Stimulated activated CD4-positive, alpha-beta T cell treated with anti-CD3 and anti-CD28 coated beads, Interleukin-15, amount 100 ng/mL, for 1 hour (primary cell): ENCODE measurements at places on chromosomes 6 and 20.

DNA sequence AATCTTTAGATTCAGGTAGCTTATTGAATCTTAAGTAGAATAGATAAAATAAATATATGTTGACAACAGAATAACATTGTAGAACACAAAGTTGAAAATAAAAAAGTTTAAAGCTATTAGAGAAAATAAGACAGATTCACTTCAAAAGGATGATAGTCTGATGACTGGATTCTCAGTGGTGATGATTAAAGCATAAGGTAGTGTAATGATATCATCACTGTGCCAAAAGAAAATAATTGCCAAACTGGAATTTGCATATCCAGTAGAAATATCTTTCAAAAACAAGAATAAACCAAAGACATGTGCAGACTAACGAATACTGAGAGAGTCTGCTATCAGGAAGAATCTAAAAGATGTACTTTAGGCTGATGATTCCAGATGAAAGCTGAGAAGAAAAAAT is 30.2 kb downstream of the ENPP1 start:
- DNase-seq, result no peak

GRCh38 chr6:163726037-163726695 is 311.6 kb downstream of the QKI start:
- no peak for DNase-seq

DNA sequence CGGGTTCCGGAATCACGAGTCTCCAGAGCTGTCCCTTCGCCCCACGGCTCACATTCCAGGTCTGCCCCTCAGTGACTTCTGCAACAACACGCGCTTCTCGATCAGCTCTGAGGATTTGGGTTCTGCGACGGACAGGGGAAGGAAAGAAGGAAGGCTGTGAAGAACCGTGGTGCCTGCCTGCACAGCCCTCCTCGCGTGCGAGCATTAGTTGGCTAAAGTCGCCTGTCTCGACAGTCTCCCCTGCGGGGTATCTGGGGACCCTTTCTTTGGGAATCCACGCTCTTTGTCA is 23.1 kb downstream of the VPS52 start:
- DNase-seq, result no peak

GRCh38 chr20:10618611-10619245 is 55.1 kb downstream of the JAG1 start:
- DNase-seq, result no peak

DNA sequence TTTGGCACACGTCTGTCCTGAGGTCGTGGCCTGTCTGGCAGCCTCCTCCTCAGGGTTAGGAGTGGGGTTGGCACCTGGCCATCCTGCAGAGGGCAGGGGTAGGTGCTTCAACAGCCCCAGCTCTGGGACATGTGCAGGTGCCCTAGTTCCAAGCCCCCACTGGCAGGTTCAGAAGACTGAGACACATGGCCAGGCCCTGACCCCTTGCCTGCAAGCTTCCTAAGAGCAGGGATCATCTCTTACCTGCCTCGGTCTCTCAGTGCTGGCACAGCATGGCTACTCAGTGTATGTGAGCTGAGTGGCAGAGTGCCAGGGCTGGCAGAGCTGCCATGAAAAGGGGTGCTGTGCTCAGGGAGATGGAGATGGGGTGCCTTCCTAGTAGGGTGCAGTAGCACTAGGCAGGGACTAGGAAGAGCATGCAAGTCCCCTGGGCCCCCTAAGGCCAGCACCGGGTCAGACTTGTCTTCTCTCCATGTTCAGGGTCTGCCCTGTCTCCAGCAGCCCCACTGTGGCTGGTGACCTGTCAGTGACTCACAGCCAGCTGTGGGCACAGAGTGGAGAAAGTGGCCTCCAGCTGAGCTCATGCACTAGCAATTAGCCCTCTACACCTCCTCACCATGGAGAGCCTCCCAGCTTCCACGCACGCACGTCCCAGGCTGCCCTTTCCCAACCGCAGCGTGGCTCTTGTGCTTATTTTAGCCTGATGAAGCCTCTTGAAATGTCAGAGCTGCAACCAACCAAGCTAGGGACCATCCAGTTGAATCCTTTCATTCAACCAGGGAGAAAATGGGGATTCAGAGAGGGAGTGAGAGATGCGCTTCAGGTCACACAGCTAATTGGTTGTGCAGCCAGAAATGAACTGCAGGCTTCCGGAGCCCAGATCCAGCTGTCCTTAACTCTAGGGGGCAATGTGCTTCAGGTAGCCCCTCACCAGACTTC is 116.6 kb downstream of the MRPL14 start:
- no peak for DNase-seq

- no peak for DNase-seq
These were observed 22.0 kb upstream of the BMP5 start for GRCh38 chr6:55897346-55897745.

DNA sequence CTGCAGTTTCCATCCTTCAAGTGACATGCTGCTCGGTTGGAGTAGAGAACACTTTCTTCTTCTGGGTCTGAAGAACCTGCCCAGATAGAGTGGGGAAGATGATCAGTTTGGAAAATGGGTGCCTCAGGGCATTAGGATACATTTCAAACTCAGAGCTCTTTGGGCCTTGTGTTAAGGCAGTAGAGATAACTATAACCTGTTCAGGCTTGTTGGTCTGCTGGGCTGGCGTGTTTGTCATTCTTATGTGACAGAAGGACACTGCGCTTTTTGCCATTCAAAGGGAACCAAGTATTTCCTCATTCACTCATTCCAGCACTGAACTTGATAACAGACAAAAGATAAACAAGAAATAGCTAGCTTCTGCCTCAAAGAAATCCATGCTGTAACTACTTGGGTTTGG is 3.8 kb downstream of the TOMM34 start:
- no peak for DNase-seq

DNA sequence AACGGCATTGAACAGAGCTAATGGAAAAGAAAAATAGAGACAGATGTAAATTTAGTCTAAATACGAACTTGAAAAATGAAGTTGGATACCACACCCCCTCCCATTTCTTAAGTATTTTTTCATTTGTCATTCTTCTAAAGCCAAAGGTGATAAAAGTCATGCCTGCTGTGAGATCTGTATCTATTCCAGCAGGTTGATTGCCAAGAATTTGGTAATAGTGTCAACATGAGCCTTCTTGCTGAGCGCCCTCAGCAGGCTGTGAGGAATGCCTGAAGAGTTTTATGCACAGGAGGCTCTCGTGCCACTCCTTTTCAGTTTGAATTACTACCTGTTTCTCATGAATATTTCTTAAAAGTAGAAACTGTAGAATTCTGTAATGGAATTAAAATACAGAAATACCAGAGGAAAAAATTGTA is 165.4 kb downstream of the QKI start:
- DNase-seq, result no peak

DNA sequence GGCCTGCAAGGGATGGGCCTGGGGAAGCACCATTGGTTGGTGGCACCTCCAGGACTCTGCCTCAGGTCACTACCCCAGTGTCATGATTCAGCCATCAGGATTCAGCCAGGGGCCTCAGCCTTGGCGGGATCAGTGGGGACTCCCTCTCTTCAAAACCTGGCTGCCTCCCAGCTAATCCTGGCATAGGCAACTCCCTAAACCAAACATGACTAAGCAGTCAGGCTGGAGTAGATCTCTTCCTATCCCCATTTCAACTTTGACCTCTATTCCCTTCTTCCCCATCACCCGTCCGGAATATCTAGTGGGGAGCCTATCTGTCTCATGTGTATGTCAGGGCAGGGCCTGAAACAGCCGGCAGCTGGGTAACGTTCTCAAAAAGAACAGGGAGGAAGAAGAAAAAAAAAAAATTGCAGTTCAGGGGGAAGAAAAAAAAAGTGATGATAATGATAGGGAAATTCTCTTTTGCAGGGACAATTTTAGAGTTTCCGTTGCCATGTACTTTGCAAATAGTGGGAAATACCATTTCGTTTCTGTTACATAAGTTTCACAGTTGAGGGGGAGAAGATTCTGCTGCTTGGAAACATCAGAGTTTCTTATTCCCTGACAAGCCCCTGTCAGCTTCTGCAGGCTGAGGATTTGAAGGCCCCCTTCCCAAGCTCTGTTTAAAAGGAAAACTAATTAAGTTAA is 4.1 kb upstream of the PREX1 start:
- no peak for DNase-seq

- DNase-seq, result no peak
These were observed 10.1 kb upstream of the SULF2 start for GRCh38 chr20:47795214-47795907.

- DNase-seq, result no peak
These were observed 396.7 kb downstream of the SYNE1 start for GRCh38 chr6:152240436-152240835.

DNA sequence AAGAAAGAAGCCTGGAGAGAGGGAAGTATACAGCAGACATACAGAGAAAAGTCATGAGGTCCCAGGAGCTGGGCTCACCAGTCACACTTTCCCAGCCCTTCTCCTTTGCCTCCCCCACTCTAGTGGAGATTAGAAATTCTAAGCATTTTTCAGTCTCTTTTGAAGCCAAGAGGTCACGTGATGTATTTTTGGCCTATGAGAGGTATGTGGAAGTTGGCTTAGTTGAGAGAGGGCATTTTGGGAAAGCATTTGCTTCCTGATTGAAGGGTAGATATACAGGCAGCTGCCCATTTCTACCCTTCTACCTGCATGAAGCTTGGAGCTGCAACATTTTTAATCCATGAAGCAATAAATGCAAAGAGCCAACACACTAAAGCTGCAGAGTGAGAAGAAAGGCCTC is 106.0 kb upstream of the TNFAIP3 start:
- no peak for DNase-seq
